Mesenteric fat pad (tissue), 1 donor: ENCODE measurements at places on chromosomes 13 and 19. TPM values are rescaled to one million over a fixed set of nuclear protein-coding genes. Genes with fewer than 3 reads are reported as not detected.

DNA sequence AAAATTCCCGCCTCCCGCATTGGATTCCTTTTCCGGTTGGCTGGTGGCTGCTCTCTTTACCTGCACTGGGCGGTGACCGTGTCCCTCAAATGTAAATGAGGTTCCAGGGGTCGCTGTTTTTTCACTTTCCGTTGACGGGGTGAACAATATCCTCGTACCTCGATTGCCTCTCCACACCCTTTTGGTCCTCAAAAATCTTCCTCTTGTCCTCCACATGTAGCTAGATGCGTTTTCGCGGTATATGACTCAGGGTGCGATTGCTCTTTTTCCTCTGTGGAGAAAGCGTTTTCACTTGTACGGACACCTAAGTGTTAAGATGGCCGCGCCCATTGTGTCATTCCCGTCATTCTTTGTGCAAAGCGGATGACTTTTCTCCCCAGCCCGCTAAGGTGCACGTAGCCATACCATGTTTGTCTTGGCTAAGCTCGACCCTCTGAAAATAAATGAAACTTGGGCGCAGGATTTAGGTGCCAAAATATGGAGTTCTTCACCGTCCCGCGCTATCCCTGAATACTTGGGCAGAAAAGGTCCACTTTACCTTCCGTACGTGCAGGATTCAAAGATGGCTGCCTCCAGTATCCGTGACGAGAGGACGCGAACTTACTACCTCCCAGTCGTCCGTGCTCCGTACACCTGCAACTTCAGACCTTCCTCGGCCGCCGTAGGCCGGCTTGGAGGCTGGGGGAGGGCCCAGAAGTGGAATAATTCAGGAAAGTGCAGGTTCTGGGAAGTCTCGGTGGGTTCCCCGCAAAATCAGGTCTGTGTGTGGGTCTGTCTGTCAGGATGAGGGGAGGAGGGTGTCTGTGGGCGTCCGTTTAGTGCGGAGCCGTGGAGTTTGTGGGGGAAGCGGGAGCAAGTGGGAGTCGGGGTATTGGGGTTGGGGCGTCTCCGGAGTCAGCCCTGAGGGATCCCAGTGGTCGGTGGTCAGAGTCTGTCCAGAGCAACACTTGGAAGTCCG is at the start of gene ZNF613:
ZNF613 (plus strand) TSS at position 689 of the 958 bp plus-strand sequence. CDS start 8,749 bp downstream, outside the sequence.
- peak; percentile 90 for DNase-seq

BEST2 gene
- not detected for total RNA-seq

DNA sequence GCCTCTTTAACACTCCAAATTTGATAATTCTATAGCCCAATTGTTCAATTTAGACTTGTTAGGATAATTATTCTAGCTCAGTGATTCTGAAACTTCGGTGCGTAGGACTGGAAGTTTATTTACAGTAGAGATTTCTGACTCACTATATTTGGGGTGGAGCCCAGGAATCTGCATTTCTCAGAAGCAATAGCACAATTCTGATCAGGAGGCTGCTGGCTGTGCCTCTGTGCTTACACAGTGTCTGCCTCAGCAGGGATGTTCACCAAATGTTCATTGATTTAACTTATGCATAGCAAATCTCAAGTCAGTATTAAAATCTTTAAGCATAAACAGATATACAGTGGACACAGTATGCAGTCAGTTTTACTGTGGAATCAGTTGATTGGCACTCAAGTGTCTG is 45.8 kb downstream of the ATP8A2 start:
- no peak for DNase-seq

SELENOV gene
- total RNA-seq: not detected

- peak; percentile 89 for DNase-seq
Observed at GRCh38 chr19:14517446-14517839, 754 bp downstream of the DNAJB1 start.

DPF1 gene
- not detected for total RNA-seq

ABHD13 gene
- total RNA-seq: 8.5 TPM

DNA sequence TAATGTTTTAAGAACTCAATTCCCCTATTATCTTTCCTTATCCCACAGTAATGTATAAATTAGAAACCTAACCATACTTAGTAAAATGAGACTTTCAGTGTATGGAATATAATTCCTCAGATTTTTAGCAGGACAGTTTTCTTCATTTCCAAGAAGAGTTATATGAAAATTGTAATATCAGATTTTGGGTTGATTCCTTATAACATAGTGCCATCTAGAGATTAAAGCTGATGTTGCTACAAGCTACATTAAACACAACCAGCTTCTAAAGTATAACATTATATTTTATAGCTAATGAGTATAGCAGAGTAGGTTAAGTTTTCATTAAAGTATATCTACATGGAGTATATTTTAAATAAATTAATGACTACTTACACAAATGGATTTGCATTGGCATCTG is 99.7 kb upstream of the MIR17HG start:
- DNase-seq: no peak

GRCh38 chr13:21148557-21149258 is 27.6 kb downstream of the SKA3 start:
- no peak for DNase-seq

EFNA2 gene
- total RNA-seq: not detected

- DNase-seq: no peak
Observed at GRCh38 chr13:25971047-25971446, 80.8 kb downstream of the SHISA2 start.

NUDT15 gene
- 11.4 TPM for total RNA-seq
